Endothelial cell (in vitro differentiated cells): ENCODE measurements at places on chromosomes 5 and 9.

DNA sequence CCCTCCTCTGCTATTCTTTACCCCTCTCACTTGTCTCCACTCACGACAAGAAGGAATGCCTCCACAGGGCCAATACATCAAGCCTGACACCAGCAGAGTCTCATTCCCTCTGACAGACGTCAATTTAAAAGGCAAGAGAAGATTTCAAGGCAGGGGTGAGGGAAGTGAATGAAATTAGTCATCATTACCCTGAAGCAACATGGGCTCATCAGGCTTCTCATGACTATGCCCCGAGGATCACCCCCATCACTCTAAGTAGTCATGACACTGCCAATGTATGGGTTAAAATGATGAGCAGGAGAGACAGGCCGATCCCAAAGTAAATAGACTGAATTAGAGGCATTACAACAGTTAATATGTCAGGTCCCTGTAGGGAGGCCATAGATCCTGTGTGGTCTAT, 504.4 kb downstream of the TLE4 start:
- DNase-seq = no peak

- no peak for DNase-seq
Observed at GRCh38 chr9:122197426-122197825, 31.3 kb downstream of the LHX6 start.

- no peak for DNase-seq
Observed at GRCh38 chr5:31122998-31123951, 70.2 kb upstream of the CDH6 start.

DNA sequence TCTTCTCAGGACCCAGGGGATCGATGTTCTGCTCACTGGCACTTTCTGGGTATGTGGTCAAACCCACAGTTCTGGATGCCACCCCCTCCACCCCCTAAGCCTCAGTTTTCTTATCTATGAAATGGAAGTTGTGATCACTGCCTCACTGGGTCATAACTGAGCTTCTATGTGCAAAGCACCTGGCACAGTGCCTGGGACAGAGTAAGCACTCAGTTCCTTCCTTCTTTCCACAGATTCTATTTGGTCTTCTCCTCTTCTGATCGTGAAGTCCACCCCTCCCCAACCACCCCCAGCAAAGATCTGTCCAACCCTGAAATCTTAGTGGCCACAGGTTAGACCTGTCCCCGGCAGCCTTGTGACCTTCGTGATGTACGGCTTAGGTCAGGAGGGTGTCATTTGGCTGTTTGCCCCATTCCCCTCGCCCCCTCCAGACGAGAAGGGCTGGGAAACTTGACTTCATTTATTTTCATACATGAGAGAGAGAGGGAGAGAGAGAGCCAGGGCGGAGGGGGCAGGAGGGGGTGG, 181.4 kb downstream of the FGF18 start:
- no peak for DNase-seq

DNA sequence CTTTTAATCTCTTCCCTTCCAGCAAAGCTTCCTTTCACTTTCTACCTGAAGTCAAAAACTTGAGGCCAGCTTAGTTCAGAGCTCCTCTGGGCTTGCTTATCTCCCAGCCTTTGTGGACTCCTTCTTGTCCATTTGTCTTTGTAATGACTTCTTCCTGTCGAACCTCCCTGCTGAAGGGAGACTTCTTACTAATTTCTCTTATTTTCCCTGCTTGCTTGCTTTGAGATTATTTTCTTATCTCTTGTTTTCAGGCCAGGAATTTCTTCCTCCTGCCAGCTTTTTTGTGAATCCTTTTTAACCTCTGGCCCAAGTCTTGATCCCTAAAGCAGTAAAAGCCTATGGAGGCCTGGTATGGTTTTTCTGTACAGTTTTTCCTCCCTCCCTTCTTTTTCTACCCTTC, 46.8 kb upstream of the DHFR start:
- no peak for DNase-seq

DNA sequence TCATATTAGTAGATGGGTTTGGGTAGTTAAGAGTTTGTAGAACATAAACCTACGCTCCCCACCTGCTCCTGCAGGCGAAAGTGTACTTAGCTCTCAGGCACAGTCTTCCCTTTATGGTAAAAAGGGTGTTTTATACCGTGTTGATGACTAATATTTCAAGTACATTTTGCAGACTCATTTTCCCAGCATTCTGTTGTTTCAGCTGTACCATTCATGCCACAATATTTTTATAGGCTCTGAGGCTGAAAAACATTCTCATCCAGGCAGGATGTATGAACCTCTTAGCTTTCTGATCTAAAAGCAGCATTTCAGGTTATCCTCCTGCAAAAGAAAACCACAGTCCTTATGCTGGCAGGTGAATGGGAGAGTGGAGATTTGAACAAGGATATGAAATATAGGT, 231.4 kb downstream of the NR2F1-AS1 start:
- no peak for DNase-seq

DNA sequence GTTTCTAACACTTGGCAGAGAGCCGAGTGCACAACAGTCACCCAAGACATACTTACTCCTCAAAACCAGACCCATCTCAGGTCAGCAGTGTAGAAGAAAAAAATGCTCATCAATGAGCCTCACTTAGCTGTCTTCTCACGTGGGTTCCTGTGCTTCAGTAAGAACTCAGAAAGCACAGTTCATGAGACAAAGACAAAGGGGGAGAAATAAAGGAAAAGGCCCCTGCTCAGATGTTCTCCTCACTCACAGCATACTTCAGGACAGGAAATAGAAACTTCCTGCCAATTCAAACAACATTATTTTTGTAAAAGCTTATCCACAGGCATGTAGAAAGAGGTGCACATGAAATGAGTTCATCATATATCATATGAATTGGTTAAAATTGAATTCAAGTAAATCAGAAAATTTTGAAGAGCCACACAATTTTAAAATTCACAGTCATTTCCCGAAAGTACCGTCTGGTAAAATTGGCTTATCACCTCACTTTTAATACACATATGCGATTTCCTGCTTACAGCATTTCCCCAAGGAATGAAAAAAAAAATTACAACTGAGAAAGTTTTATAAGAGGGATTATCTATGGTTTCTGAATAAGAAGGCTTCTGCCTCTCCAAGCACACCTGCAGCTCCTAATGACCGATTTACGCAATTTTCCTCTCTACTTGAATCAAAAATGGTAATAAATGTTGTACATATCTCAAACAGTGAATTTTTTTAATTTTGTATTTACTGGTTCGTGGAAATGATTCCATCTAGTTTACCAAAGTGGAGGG, 328.3 kb downstream of the TMEM167A start:
- DNase-seq = no peak

GRCh38 chr9:120299785-120300184, 280.2 kb downstream of the CDK5RAP2 start:
- DNase-seq = no peak

GRCh38 chr5:95669540-95669939, 13.3 kb downstream of the SPATA9 start:
- DNase-seq = no peak
